ENCODE measurements at places on chromosomes 3 and 15. TPM values are rescaled to one million over a fixed set of nuclear protein-coding genes. Genes with fewer than 3 reads are reported as not detected.

Gene DHX30
- total RNA-seq: 82.8 TPM

Gene ITGA11
- total RNA-seq: 0.58 TPM

Gene NEIL1
- 11.0 TPM for total RNA-seq

Gene WDR73
- total RNA-seq: 16.1 TPM

GRCh38 chr3:37726525-37727290 is 135.0 kb upstream of the CTDSPL start:
- peaks cover 6% of the 10 kb centered on the region for H3K27me3 ChIP-seq
- H3K36me3 ChIP-seq: no peaks in the 10 kb centered on the region
- no peaks in the 10 kb centered on the region for H3K4me1 ChIP-seq
- no peak overlapping the region for H3K4me3 ChIP-seq

DNA sequence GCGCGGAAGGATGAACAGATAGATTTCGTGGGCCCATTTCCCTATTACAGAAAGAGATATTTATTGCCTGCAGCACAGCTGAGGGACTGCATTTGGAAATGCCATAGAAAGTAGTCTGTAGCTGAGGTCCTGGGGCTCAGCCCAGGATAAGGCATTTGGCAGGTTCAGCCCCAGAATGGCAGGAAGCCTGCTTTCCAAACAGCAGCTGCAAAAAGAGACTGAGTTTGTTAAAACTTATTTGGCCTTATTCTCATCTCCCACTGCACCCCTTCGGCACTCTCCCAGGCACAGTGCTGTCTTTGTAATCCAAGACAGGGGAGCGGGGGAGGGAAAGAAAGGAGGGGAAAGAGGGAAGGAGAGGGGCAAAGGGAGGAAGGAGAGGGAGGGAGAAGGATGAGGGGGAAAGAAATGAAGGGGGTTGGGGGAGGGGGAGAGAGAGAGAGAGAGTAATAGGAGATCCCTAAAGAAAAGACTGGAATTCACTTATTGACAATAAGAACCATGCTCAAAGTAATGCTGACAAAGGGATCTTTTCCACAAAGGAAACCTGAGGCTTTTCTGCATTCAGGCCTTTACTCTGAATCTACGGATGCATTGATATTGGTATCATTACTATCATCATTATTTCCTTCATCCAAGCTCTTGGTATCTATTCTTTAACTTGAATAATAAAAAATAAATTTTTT is 94.0 kb upstream of the LRRN1 start:
- no peak overlapping the region for H3K27ac ChIP-seq
- no peaks in the 10 kb centered on the region for H3K36me3 ChIP-seq
- H3K4me3 ChIP-seq: no peak overlapping the region

GRCh38 chr15:20642054-20642767 is 100.6 kb upstream of the GOLGA6L6 start:
- H3K4me1 ChIP-seq: no peaks in the 10 kb centered on the region
- peaks cover 11% of the 10 kb centered on the region for H3K27me3 ChIP-seq
- DNase-seq: no peak

DNA sequence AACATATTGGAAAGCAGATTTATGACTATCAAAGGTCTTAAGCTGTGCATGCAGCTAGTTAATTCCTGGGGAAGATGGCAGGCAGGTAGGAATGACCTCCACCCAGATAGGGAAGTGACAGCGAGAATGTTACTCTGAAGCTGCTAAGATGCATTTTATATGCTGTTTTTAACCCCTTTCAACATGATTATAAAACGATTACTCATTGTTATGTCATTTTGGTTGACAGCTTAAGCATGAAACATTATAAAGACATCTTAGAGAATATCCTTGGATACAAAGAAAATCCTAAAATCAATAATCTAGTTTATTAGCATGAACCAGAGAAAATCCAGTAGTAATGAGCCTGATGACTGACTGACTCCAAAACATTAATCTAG is 220.5 kb downstream of the NR1D2 start:
- DNase-seq: no peak
- no peaks in the 10 kb centered on the region for H3K36me3 ChIP-seq
- H3K4me1 ChIP-seq: no peaks in the 10 kb centered on the region

DNA sequence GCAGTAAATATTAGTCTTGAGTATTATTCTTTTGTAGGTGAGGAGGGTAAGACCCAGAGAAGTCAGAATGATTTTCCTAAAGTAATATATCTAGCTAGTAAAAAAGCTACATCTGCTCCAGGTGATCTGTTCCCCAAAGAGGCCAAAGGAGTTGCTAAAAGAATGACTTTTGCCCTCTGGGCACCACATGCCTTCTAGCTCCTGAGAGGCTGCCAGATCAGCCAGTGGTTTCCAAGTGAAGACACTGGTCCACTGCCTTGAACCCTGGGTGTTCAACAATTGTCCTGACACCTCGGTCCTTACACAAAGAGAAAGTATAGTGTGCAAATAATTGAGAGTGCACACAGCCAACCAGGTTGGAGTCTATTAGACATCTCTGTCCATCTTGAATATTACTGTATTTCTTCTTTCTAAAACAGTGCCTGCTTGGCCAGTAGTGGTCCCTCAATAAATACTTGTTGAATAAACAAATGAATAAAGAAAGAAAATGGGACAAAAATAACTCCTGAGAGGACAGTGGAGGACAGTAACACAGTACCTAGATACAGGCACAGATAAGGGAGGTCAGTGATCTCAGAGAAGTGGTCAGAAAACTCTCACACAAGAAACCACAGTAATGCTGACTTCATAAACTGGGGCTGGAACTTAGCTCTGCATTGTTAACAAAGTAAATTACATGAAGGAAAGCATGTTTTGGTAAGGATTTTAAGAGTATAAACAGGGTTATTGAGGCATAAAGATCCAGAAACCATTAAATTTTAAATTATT is 56.6 kb upstream of the CSTA start:
- no peaks in the 10 kb centered on the region for H3K36me3 ChIP-seq
- peaks cover 22% of the 10 kb centered on the region for H3K4me1 ChIP-seq
- no peak for DNase-seq
- peaks cover 22% of the 10 kb centered on the region for H3K27me3 ChIP-seq
- H3K4me3 ChIP-seq: no peak overlapping the region

DNA sequence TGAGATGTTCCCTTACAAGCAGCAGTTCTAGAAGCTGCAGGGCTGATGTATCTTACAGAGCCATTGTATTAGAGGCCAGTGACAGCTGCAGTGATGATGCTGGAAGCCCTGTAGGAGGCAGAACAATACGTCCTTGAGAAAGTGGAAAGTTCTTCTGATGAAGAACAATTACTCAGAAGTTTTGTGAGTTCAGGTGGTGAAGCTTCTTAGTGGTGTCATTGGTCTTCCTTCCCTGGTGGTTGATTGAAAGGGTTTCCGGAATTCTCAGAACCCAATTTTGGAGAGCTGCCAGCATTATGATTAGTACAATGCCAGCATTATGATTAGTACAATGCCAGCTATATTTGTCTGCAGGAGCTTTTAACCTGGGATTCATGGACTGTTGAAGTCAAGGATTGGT is 356.4 kb downstream of the MFSD1 start:
- H3K4me1 ChIP-seq: no peaks in the 10 kb centered on the region
- no peaks in the 10 kb centered on the region for H3K27me3 ChIP-seq
- H3K4me3 ChIP-seq: no peak overlapping the region
- no peaks in the 10 kb centered on the region for H3K36me3 ChIP-seq

DNA sequence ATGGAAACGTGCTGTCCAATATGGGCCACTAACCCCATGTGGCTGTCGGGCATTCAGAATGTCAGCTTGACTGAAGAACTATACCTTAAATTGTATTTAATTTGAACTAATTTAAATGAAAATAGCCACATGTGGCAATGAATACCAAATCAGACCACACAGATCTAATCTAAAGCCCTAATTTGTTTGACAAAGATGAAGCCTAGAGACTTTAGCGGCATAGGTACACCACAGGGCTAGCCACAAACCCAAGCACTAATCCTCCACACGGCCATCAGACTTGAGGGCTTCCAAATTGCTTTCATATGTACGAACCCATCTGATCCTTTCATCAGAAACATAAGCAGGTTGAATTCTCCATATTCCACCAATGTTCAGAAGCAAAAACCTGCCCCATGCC is 81.4 kb downstream of the SHQ1 start:
- H3K27me3 ChIP-seq: no peaks in the 10 kb centered on the region
- peaks cover 5% of the 10 kb centered on the region for H3K4me1 ChIP-seq
- no peak overlapping the region for H3K4me3 ChIP-seq
- no peak for DNase-seq
- peaks cover 3% of the 10 kb centered on the region for H3K36me3 ChIP-seq

DNA sequence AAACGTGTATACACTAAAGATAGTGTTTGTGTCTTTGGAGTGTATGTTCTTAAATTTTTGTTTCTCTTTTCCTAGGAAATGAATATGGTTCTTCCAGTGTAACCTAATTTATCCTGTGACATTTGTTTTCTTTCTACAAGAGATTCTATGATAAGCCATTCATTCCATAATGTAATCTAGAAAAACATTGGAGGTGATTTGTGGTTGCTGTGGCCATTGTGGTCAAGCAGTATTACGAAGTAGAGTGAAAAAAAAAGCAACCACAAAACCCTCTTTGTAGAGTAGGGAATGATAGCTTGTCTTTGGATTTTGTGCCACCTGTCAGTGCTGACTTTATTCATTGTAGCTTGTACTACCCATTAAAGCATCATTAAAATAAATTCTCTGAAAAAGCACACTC is 1209.6 kb downstream of the ZPLD1 start:
- DNase-seq: no peak
- no peaks in the 10 kb centered on the region for H3K36me3 ChIP-seq
- no peaks in the 10 kb centered on the region for H3K4me1 ChIP-seq
- H3K4me3 ChIP-seq: no peak overlapping the region
- H3K27ac ChIP-seq: no peak overlapping the region
- no peaks in the 10 kb centered on the region for H3K27me3 ChIP-seq
